ENCODE measurements at places on chromosomes 12 and 14.

GRCh38 chr12:129064209-129064855 is 211.1 kb downstream of the GLT1D1 start:
- DNase-seq: no peak

- no peak for DNase-seq
Measured at GRCh38 chr14:59262717-59263454, 74.4 kb downstream of the DAAM1 start.

DNA sequence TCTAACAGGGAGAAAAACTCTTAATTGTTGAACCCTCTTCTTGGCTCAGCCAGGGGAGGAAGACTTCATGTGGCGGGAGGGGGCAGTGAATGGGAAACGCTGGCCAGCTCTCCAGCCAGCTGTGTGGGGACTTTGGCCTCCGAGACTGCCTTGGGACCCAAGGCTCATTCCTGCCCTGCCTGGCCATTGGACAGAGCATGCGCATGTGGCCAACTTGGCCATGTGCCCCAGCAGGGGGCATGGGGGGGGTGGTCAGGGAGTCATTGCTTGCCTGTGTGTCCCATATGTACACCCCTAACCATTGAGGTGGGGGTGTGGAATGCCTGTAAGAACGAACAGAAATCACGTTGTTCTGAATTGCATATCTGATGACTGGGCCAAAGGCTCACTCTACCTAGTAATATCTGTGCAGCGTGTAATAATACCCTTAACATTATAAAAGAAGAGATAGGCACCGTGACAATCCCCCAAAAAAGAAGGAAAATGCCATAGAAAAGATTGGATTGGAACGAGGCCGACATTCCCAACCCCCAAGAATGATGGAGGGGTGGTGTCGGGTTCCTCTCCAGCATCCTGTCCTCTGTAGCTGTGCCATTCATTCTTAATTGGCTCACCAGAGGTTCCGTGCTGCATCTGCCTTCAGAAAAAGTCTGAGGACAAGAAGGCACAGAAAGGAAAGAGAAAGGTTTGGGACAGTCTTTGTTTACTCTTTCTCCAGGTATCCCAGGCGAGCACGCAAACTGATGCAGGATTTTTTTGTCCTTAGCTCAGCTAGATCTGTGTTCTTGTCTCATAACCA is 3.5 kb upstream of the FAR2 start:
- no peak for DNase-seq

GRCh38 chr12:102441077-102441596 is 39.2 kb downstream of the IGF1 start:
- DNase-seq: no peak

DNA sequence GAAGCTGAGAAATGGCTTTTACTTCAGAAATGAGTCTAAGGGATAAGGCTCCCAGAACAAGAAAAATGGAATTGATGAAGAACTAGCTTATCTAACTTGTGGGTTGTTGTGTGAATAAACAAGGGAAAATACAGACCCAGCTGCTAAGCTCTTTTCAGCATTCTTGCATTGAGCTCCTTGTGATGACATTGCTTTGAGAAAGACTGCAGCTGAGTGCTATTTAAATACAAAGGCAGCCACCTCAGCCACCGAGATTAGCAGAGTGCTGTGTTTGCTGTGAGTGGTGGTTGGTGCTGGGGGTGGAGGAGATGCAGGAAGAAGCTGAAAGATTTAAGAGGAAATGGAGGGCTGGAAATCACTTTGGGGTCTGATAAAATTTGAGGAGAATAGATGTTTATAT is 396.0 kb upstream of the PRICKLE1 start:
- DNase-seq: no peak

GRCh38 chr12:47394070-47394469 is 311.8 kb downstream of the RPAP3 start:
- no peak for DNase-seq

GRCh38 chr12:15700595-15700994 is 88.6 kb downstream of the EPS8 start:
- DNase-seq: peak; percentile 96

GRCh38 chr12:25558586-25558985 is 5.5 kb upstream of the LMNTD1 start:
- DNase-seq: peak; percentile 34

GRCh38 chr12:27190761-27191160 is 53.3 kb upstream of the STK38L start:
- DNase-seq: peak; percentile 95

- DNase-seq: no peak
Measured at GRCh38 chr12:82665142-82665923, 21.4 kb upstream of the TMTC2 start.

- no peak for DNase-seq
Measured at GRCh38 chr12:99261256-99261655, 386.3 kb upstream of the GARIN6 start.

- DNase-seq: no peak
Measured at GRCh38 chr12:6494968-6495367, 1.1 kb downstream of the NCAPD2 start.

- peak; percentile 80 for DNase-seq
Measured at GRCh38 chr12:92927436-92928281, 1.4 kb downstream of the EEA1 start.

GRCh38 chr12:32895688-32896431 is 717 bp downstream of the PKP2 start:
- DNase-seq: no peak

- no peak for DNase-seq
Measured at GRCh38 chr12:122018937-122019336, 2.7 kb upstream of the BCL7A start.

- no peak for DNase-seq
Measured at GRCh38 chr14:55065411-55065810, 14.0 kb downstream of the MAPK1IP1L start.

DNA sequence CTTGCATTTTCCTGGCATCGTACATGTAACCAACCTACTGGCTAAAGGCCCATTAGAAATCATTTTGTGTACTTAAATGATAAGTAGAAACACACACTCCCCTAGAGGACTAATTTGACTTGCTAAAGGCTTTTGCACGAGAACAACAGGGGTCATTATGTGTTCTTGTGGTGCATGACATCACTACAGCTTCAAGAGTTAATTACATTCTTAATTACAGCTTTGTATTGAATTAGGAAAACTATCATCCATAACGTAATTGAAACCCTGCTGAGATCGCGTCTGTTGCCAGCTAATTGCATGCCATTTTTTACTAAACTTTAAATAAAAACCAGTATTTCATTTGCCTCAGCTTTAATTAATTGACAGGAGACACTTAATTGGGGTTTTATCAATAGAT is 51.4 kb downstream of the TMEM132C start:
- DNase-seq: no peak

DNA sequence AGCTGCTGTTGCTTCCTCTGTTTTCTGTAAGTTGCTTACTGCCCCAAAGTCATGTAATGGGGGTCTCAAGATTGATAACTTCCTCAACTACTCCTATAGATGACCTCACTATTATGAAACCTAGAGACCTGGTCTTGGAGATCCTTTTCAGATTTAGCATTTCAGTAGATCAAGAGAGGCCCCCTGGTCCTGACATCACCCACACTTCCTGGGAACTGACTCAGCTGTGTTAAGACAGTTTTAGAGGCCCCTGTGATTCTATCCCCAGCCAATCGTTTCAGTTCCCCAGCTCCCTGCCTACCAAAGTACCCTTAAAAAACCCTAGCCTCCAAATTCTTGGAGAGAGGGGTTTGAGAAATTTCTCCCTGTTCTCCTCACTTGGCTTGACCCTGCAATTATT is 9.2 kb upstream of the ARG2 start:
- no peak for DNase-seq

DNA sequence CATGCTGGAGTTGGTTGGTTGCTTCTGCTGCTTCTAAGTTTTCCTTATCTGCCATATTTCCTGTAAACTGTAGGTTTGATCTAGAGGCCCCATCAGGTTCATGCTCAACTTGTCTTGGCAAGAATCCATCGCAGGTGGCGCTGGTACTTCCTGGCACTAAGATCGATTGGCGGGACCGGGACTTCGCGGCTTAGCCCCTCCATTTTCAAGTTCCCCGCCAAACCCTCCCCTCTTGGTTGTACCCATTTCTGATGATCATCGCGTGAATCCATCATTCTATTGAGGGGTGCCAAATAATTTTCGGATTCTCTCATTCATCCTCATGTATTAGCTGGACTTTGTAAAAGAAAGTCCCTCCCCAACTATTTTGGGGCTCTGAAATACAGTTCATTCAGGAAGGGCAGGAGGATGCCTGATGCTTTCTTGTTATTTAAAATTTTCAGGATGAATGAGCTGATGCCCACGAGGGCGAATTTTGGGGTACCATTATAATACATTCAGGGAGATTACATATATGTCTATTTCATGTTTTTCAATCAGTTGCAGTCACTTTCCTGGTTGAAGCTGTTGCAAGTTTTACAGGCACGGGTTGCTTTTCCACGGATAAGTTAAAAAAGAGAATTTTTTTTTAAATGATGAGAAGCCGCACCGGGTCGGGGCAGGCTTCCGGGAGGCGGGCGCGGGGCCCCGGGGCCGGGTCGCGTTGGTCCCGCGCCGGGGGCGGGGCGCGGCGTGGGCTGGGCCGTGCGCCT is 395 bp upstream of the BRI3BP start:
- peak; percentile 36 for DNase-seq

- no peak for DNase-seq
Measured at GRCh38 chr12:91290354-91290753, 107.7 kb upstream of the DCN start.

DNA sequence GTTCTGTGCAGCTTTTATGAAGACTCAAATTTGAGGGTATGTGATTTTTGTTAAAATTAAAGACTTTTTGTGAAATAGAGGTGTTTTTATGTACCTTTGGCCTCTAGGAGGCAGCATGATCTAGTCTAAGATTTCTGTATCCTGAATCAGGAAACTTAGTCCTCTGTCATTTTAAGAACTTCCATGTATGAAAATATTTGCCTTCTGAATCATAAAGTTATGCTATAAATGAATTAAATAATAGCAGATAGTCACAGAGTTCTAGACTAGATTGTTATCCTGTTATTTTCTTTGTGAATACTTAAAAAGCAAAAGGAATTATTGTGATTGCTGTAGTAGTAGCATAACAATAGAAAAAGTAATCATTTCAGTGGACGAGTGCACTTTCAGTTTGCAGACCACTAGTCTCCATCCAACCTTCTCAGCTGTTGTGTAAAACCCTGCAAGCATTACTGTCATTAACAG is 56.3 kb downstream of the FGD4 start:
- peak; percentile 86 for DNase-seq

DNA sequence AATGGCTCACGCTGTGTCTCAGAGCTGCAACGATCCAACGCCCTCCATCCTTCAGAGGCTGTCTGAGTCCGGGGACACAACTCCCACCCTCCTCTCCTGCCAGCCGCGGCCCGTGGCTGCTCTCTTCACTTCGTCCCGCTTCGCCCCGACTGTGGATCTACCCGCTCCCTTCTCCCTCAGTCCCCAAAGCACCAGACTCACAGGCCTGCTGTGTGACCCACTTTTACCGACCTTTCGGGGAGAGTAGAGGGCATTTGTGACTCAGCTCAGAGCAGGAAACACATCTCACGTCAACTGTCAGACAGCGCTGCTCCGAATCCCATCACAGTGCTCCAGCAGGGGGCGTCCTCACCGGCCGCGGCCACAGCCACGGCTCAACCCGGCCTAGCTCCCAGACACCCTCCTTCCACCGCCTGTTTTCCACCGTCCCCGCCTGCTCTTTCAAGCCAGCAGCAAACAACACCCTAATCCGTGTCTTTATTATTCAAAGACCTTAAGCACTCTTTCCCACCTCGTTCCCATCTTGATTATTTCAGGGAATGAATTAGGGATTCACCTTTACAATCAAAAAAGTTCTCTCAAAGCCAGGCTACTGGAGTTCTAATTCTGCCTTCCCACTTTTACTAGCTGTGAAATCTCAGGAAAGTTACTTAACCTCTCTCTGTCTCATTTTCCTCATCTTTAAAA is 5.0 kb upstream of the AQP2 start:
- peak; percentile 80 for DNase-seq

DNA sequence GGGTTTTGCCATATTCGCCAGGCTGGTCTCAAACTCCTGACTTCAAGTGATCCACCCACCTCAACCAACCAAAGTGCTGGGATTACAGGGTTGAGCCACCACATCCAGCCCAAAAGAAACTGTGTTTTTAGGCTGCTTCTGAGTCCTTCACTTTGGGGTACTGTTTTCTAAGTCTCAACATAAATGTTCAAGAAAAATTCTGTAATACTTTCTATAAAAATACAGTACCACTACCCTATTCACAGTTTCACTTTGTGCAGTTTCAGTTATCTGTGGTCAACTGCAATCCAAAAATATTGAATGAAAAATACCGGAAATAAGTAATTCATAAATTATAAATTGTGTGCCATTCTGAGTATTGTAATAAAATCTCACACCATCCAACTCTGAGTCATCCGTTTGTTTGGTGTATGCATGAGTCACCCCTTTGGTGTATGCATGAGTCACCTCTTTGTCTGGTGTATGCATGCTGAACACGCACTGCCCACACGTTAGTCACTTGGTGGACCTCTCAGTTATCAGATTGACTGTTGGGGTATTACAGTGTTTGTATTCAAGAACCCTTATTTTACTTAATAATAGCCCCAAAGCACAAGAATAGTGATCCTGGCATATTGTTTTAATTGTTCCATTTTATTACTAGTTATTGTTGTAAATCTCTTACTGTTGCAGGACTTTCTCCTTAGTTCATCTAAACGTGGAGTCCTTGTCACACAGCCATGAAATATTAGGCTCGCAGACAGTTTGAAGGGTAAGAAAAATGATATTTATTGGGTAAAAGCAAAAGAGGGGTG is 190.2 kb downstream of the FSCB start:
- DNase-seq: peak; percentile 94

DNA sequence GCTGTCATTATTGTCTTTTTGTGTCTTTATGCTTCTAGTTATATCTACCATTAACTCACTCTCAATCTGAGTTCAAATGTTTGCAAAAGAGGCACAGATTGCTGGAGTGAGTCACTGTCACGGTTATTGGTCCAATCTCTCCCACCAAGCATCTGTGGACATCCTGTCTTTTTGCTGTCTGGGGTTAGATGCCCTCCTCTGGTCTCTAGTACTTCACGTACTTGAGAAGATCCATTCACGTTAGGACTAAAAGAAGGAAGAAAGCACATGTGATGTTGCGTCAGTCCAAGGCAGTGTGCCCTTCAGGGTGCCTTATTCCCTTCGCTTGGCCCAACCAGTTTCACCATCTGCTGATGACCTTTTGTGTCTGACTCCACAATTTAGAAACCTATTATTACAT is 72.3 kb upstream of the STXBP6 start:
- DNase-seq: no peak

DNA sequence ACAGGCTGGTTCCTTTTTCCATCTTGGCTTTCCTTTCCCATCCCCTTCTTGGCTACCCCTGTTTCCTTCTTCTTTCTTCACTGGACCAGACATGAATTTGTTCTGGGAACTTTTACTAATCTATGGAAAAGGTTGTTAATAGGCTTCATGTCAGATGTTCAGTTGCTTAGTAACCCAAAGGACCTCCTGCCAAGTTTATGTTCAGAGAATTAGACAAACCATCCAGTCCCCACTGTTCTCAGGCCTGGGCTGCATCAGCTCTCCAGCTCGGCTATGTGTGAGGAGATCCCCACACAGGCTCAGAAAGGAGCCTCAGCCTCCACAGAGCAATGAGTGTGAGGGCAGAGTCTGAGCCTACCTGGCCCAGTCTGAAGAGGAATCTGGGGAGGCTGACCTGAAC is 78.0 kb downstream of the AKAP6 start:
- no peak for DNase-seq

Measured in fibroblast of skin of back (primary cell).